T-helper 2 cell treated with Interferon-gamma antibody and Interleukin-4, amounts not matched to agents 5 μg/mL and 100 μg/mL, for 36 hours (primary cell): ENCODE measurements at places on chromosomes 13 and 19.

GRCh38 chr13:89150362-89150761 lies 1479.2 kb downstream of the SLITRK5 start:
- no peak for DNase-seq

DNA sequence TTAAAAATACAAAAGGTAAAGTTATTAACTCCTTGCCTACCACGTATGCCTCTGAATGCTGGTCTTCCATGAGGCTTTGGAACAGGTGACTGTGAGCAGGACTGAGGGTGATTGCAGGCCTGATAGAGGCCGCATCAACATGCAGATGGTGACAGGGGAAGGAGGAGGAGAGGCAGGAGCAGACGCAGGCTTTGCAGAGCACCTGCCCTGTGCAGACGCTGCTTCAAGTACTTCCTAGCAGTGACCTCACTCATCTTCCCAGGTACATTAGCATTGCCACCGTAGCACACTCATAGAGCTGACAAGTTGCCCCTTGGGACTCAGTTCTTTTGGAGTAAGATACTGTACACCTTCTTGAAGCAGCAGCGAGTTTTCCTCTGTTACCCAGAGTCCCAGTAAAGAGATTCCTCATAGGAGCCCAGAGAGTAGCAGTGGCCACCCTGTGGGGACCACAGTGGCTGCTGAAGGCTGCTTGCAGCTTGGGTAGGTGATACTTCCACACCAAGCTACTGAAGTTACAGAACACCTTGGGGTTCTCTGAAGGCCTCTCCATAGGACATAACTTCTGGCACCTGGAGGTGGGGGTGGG lies 56.0 kb downstream of the ZNF536 start:
- DNase-seq = no peak

GRCh38 chr19:27719034-27719433 lies 1493.9 kb downstream of the UQCRFS1 start:
- no peak for DNase-seq

GRCh38 chr19:48750771-48751504 lies 1.5 kb downstream of the FUT1 start:
- no peak for DNase-seq

- no peak for DNase-seq
Observed at GRCh38 chr13:68982961-68983619, 1124.5 kb upstream of the ATXN8OS start.

- peak; percentile 76 for DNase-seq
Observed at GRCh38 chr13:46553886-46554858, 1.2 kb downstream of the LRCH1 start.

DNA sequence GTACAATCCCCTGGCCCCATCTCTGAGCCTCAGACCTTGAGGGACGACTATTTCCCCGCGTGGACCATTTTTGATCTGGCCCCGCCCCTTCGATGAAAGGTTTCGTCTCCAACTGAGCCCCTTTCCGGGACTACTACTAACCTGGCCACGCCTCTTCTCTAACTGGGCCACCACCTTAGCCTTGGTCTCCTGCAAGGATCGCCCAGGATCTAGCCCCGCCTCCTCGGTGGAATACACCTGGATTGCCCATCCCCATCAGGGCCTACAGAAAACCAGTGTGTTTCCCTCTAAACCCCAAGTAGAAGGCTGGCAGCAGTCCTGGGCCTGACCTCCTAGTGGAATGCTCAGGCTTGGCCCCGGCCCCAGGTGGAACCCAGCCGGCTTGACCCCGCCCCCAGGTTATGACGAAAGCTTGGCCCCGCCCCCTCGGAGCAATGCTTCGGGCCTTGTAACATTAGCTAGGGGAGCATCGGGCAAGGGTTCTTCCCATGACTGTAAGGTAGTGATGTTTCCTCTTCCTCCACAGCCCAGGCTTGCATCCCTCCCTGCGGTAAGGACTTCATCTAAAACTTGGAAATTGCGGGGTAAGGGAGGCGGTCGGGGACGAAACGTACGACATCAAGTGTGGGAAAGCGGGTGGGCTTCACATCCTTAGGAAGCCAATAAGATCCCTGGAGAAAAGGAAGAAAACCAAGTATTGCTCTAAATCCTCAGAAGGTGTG lies 9.1 kb downstream of the SPACA6 start:
- DNase-seq = no peak

DNA sequence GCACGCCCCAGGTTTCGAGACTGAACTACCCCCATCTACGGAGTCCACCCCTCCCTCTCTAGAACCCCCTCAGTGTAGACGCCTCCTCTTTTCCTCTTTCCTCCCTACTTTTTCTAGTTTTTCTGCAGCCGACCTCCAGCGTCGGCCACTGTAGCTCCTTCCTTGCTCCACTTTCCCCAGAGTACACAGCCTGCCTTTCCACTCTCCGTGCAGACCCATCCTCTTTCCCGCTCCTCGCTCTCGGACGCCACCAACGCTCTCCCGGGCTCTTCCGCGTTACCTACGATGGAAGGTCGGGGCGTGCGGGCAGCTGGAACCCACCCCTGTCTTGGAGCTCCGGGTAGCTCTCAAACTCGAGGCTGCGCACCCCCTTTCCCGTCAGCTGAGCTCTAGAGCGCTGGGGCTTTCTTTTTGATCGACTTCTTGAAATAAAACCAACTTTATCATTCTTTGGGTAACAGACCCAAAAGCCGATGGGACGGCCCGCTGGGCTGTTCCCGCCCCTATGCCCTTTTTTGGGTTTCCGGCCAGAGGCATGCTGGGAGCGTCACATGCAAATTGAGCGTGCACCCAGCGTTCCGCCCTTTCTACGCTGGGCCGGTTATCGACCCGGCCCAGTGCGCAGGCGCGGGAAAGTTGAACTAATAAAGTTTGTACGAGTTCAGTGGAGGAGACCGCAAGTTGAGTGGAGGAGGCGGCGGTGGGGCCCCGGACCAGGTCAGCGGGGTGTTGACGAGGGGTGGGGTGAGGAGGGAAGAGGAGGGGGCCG lies at the start of the genes BCL2L12 and IRF3:
Gene BCL2L12 (plus strand): TSS at position 583 of the 769 bp plus-strand sequence. CDS start 760 bp downstream, outside the sequence.
Gene IRF3 (minus strand): TSS at position 507 of the 769 bp plus-strand sequence. CDS start 1,019 bp downstream, outside the sequence.
- DNase-seq = peak; percentile 99

- DNase-seq = peak; percentile 32
Observed at GRCh38 chr13:34155931-34156607, 338.1 kb downstream of the RFC3 start.

- peak; percentile 10 for DNase-seq
Observed at GRCh38 chr13:77389625-77390000, 62.7 kb upstream of the MYCBP2 start.

- no peak for DNase-seq
Observed at GRCh38 chr13:37869756-37870488, at the start of gene TRPC4. Gene TRPC4, minus strand, starts transcription at chr13:37869772. Its CDS starts 86,439 bp downstream, at chr13:37783333.

DNA sequence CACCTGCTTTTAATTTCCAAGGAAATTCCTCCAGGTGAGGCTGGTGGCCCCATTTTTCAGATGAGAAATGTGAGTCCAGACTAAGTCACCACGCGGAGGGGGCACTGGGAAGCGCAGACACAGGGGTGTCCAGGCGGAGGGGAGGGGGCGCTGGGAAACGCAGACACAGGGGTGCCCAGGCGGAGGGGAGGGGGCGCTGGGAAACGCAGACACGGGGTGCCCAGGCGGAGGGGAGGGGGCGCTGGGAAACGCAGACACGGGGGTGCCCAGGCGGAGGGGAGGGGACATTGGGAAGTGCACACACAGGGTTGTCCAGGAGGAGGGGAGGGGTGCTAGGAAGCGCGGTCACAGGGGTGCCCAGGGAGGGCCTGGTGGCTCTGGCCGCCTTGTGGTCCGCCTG lies 3.5 kb downstream of the GRK1 start:
- no peak for DNase-seq

GRCh38 chr13:66532845-66533244 lies 697.3 kb downstream of the PCDH9 start:
- no peak for DNase-seq

- DNase-seq = no peak
Observed at GRCh38 chr13:38166116-38166515, 183.5 kb upstream of the UFM1 start.

DNA sequence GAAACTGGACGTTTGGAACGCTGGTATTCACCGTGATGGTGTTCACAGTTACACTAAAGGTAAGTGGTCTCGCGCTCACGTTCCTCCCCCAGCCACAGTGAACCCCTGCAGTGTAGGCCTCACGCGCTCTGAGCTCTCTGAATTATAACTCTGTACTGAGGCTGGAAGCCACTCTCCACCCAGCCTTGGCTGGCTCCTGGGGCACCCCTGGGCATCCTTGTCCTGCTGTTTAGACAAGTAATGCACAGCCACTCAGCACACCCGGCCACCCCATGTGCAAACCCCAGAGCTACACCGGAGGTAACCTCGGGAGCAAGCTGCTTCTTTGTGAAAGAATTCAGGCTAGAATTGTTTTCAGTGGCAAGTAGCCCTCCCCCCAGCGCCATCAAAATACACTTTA lies 97.3 kb upstream of the MCF2L start:
- DNase-seq = no peak

DNA sequence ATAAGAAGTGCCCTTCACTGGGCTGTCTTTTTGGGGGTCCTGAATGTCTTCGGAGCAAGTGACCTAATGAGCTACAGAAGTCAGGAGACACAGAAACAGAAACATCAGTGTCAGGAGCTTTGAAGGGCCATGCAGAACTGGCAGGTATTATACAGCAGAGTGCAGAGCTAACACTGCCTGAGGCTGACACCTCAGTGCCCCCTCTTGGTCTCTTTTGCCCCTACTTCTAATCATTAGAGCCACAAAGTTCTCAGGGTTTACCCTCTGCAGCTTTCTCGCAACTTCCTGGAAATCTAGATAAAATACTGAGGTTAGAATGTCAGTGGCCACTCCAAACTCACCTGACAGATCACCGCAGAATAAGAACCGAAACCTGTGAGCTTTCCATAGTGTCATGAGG lies 172.7 kb downstream of the B3GLCT start:
- DNase-seq = no peak

GRCh38 chr13:36428086-36428485 lies 4.2 kb upstream of the CCNA1 start:
- DNase-seq = no peak

DNA sequence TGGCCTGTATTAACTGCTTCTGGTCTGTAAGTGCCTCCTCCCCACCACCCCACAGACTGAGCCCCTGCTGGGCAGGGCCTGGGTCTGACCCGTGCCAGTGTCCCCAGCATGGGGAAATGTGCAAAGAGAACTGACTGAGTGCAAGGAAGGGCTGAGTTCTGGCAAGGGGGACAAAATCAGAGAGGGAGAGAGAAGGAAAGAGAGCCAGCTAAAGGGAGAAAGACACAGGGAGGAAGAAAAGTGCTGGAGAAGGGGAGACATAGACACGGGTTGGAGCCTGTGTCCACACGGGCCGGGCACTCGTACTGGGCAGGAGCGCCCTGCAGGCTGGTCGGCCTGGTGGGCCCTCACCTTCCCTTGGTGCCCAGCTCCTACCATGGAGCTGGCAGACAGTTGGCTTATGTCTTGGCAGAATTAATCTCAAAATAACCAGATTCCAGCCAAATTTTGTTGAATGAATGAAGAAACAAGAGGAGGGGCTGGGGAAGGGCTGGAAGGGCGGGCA lies 1.2 kb downstream of the NKG7 start:
- DNase-seq = no peak

DNA sequence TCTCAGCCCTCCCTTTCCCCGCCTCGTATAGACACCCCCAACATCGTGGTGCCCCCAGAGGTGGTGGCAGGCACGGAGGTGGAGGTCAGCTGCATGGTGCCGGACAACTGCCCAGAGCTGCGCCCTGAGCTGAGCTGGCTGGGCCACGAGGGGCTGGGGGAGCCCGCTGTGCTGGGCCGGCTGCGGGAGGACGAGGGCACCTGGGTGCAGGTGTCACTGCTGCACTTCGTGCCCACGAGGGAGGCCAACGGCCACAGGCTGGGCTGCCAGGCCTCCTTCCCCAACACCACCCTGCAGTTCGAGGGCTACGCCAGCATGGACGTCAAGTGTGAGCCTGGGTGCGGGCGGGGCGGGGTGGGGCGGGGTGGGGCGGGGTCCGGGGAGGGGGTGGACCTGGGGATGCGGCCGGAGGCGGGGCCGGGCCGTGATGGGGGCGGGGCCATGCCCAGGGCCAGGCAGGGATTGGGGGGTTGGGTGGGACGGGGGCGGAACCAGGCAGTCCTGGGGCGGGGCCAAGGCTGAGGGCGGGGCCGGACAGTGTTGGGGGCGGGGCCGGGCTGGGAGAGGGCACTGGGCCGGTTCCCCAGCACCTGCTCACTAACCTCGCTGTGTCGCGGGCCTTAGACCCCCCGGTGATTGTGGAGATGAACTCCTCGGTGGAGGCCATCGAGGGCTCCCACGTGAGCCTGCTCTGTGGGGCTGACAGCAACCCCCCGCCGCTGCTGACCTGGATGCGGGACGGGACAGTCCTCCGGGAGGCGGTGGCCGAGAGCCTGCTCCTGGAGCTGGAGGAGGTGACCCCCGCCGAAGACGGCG lies 7.8 kb downstream of the MAG start:
- DNase-seq = no peak

DNA sequence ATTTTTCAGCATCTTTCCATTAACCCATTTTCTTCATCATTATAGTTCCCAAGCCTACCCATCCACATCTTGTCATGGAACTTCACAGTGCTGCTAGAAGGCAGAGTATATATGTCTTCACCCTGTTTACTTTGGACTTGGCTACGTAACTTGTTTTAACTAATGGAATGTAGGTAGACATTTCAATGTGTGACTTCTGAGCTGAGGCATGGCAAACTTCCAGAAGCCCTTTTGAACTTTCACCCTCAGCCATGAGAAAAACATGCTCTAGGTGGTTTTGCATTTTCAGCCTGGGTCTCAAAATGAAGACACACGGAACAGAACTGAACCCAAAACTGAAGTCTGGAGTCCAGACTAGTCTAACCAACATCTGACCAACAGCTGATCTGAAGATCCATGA lies 3.2 kb downstream of the TEX30 start:
- no peak for DNase-seq

GRCh38 chr13:100668408-100668807 lies 6.2 kb downstream of the TMTC4 start:
- DNase-seq = no peak

DNA sequence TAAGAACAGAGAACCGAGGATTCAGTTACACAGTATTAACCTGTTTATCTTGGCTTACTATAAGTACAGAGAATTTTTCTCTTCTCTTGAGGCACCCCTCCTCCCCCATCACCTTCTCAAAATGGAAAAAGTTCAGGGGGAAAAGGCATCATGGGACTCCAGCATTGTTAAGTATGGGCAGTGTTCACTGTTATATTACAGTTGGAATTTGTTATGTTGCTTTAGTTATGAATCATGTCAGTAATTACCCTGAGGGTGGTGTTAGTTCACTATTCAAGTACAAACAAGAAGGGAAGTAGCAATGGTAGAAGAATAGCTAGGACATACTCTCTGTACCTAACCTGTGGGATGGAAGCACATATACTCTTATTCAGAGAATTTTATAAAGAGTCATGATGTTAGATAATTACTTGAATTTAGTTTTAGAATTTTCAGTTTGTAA lies 12.0 kb downstream of the LPAR6 start:
- DNase-seq = no peak
